ENCODE measurements at places on chromosomes 6 and 20.

- DNase-seq = no peak
These were observed 198.2 kb downstream of the ERMARD start for GRCh38 chr6:169949511-169950097.

DNA sequence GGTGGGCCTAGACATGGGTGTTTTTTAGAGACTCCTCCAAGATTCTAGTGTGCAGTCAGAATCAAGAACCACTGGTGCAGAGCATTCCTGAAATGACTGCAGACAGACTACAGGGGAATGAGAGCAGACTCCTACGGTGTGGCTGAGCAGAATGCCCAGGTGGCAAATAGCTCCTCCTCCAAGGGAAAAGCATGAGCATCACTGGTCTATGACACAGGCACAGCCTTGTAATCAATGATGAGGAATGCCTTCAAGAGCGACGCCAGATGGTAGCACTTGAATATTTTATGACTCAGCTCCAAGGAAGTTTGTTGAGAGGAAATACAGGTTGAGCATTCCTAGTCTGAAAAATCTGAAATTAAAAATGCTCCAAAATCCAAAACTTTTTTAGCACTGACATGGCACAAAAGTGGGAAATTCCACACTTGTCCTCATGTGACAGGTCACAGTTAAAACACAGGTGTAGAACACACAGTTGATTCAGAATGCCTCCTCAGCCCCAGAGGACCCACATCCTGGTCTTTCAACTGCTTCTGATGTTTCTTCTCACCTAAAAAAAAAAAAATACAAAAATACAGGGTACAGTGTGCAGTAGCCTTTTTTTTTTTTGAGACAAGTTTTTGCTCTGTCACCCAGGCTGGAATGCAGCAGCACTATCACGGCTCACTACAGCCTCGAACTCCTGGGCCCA, 10.6 kb upstream of the FAM8A1 start:
- DNase-seq = no peak

GRCh38 chr6:149079911-149080491, 237.5 kb upstream of the TAB2 start:
- no peak for DNase-seq

- DNase-seq = no peak
These were observed 223.4 kb upstream of the MCHR2 start for GRCh38 chr6:100217225-100218012.

- no peak for DNase-seq
These were observed 61.4 kb upstream of the PKIB start for GRCh38 chr6:122548820-122549219.

DNA sequence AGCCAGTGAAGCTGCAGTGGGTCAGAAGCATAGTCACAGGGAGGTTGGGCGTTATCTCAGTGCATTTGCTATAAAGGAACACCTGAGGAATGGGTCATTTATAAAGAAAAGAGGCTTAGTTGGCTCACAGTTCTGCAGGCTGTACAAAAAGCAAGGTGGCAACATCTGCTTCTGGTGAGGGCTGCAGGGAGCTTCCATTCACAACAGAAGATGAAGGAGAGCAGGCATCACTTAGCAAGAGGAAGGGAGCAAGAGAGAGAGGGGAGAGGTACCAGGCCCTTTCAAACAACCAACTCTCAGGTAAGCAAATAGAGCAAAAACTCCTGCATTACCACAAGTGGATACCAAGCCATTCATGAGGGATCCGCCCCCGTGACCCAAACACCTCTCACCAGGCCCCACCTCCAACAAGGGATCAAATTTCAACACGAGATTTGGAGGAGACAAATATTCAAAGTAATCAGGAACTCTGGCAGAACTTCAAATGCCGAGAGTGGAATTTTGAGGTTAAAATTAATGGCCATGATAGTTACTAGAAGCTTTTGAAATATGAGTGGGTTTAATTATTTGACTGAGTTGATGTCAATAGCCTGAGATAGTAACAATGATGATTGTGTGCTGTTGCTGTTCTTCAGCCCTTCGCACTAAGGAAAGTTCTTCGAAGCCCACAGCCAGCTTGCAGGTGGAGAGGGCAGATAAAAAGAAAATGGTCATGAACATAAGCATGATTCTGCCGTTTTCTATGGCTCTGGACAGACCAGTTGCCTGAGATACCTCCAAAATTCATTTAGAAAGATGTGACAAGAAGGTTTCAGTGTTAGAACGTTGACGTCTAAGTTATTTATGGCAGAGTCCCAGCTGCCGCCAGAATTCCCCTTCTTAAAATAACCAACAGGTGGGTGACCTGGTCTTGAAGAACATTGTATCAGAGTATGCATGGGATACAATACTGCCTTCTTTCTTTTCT, 55.3 kb upstream of the ADTRP start:
- no peak for DNase-seq

- DNase-seq = no peak
These were observed 558.6 kb downstream of the UTRN start for GRCh38 chr6:144843701-144844100.
